ENCODE measurements at places on chromosomes 3 and 15.

DNA sequence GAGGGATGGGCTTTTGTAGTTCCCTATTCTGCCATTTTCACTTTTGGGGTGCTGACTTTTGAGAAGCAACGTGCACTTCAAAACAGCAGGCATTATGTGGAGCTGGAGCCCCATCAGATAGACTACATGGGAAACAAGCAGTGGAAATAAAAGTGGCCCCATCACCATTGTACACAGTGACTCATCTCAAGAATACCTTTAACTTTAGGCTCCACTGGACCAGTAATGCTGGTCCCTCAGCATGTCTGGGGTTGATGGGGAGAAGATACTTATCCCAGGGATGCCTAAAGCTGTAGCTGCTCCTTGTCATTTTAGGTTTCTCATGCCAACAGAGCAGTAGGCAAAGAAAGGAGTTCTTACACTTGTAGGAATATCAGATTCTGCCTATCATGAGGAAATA, 45.0 kb downstream of the LSM3 start:
- peak; percentile 11 for DNase-seq

GRCh38 chr3:4736284-4736861, 242.9 kb upstream of the BHLHE40 start:
- no peak for DNase-seq

DNA sequence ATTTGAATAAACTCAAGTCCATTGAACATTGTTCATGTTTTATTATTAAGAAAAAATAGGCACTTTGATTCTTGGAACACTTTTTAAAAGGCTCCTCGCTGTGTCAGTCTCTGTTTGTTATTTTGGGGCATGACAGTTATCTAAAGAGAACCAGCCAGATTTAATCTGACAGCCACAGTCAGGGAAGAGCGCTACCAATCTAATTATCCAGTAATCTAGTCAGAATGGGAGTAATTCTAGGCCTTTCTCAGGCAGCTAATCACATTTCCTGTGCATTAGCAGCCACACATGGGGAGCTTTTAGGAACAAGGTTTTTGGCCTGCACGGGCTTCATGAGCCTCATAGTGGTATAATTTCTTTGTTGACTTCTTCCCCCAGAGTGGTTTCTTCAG, 362.2 kb downstream of the RBMS3 start:
- no peak for DNase-seq

GRCh38 chr15:38620098-38620497, 55.5 kb upstream of the RASGRP1 start:
- no peak for DNase-seq

GRCh38 chr3:115922681-115923347, 299.5 kb downstream of the GAP43 start:
- peak; percentile 54 for DNase-seq

DNA sequence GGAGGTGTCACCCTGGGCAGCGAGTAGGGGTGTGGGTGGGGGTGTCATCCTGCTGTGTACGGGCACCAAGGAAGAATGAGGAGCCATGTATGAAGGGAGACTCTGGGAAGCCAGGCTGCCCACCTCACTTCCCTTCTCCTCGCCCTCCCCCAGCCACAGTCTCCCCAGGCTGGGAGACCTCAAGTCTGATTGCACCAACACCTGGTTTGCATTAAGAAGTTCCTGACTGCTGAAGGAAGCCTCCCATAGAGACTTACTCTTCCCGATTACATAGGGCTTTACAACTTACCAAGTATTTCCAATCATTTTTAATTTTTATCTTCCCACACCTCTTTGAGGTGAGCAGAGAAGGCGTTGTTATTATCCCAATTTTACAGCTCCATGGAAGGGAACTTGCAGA, 29.5 kb upstream of the SMAD3 start:
- no peak for DNase-seq

GRCh38 chr3:16692486-16693344, 87.5 kb upstream of the DAZL start:
- DNase-seq = no peak

- peak; percentile 51 for DNase-seq
Observed at GRCh38 chr3:159929171-159930141, 59.2 kb upstream of the IL12A start.

DNA sequence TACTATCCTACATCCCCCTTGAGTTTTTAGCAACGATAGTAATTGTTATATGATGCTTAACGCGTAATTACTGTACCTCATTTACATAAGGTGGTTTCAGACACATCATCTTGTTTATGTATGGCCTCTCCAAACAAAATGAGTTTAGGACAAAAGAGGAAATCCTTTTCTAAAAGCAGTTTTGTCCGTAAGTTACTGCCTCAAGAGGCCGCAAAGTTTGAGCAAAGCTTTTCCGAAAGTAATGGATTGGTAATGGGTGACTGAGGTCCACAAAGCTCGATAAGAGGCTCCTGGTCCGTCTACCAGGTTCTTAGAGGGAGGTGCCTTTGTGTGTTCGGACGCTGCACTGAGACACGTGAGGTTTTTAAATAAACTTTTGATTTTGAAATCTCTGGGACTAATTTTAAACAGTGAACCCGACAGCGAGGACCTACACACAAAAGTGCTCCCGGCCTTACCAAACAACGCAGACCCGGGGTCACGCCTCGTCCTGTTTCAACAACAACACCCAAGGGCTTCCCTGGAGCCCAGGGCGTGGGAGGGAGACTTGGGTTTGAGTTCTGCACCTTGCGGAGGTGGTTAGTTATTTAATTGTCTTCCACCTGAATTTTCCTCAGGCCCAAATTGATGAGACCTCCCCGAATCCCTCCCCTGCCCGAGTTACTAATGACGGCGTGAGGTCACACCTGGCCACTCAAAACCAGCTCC, 456 bp upstream of the C15orf61 start:
- no peak for DNase-seq

DNA sequence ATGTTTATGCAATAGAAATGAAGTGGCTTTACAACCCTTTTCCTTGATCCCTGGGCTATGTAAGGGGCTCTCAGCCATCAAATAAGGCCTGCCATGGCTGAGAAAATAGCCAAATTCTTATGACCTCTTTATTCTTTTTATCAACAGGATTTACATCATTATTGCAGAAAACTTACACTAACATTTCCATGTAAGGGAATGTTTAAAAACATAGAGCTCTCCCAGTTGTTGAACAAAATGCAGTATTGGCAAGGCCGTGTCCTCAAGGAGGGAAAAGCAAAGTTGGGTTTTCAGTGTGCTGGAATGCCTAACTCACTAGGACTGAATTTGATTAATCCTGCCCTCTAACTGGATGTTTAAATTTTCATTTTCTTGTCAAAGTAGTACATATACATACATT, 22.3 kb downstream of the NR2C2 start:
- no peak for DNase-seq

- DNase-seq = no peak
Observed at GRCh38 chr3:99315896-99316295, 322.5 kb upstream of the COL8A1 start.

DNA sequence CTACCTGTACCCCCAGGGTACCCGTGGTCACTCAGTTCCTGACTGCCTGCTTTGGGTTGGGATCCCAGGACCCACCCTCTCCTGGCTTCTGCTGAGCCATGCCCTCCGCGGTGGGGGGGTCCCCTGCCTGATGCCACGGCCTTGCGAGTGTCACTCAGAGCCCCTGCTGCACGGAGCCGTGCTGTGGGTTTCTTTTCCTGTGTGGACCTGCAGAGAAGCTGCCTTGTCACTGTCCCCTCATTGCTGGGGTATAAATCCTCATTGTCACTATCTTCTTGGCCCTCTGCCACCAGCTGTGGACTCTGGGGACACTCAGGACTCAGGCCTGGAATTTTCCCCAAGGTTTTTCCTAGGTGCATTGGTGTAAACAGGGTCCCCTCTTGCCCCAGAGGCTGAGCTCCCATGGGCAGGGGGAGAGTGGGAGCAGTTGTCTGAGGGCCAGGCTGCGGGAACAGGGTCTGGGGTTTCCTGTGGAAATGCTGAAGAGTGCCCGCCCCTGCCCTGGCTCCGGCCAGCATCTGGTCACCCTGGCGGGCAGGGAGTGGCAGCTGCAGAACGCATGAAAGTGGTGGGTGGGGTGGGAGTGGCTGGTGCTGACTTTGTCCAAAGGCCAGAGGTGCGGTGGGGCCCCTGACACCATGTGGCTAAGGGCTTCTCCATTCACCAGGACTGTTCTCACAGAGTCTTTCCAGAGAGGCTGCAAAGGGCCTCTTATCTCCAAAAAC, 191.7 kb downstream of the GOLGA6L6 start:
- no peak for DNase-seq

DNA sequence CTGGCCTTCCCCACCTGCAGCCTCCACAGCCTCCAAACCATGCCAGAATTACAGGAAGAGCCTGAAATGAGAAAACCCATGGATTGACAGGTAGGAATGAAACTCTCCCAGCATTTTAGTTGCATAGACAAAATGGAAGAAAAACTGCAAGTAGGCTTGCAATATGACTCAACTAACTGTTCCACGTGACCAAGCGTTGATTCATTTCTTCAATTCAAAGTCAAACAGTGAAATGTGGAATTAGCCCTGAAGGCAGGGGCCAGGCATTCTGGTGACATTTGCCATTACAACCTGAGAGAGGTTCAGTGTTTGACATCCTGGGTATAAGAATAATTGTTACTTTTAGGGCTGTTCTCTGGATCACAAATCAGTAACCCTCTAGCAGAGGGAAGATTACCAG, 676.5 kb upstream of the CFAP20DC start:
- no peak for DNase-seq

DNA sequence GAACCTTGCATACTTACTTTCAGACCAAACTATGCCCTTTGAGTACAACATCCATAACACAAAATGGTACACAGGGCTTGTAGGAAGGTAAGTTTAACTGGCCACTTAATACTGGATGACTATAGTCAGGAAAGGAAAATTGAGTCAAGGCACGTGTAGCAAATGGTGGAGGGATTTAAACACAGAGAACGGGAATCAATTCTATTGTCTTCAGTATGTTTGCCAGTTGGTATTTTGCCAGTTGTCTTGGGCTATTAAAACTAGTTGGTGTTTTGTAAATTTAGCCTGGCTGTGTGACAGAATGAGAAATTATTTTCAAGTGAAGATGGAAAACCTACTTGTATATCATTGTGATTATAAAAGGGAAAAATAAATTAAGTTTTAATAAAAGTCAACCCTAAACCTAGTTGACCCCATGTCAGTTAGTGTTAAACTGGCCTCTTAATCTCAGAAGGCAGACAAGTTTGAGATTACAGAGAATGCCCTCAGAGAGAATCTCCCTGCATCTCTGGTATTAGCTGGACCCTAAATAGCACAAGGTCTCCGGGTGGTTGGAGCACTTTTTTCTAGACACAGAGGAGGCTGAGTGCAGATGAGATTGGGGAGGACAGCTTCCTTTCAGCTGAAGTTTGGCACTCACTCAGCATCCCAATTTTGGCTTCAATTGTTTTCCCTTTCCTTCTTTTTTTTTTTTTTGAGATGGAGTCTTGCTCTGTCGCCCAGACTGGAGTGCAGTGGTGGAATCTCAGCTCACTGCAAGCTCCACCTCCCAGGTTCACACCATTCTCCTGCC, 91.2 kb downstream of the MB21D2 start:
- DNase-seq = peak; percentile 20

- DNase-seq = no peak
Observed at GRCh38 chr15:71568227-71568626, 242.1 kb upstream of the NR2E3 start.

DNA sequence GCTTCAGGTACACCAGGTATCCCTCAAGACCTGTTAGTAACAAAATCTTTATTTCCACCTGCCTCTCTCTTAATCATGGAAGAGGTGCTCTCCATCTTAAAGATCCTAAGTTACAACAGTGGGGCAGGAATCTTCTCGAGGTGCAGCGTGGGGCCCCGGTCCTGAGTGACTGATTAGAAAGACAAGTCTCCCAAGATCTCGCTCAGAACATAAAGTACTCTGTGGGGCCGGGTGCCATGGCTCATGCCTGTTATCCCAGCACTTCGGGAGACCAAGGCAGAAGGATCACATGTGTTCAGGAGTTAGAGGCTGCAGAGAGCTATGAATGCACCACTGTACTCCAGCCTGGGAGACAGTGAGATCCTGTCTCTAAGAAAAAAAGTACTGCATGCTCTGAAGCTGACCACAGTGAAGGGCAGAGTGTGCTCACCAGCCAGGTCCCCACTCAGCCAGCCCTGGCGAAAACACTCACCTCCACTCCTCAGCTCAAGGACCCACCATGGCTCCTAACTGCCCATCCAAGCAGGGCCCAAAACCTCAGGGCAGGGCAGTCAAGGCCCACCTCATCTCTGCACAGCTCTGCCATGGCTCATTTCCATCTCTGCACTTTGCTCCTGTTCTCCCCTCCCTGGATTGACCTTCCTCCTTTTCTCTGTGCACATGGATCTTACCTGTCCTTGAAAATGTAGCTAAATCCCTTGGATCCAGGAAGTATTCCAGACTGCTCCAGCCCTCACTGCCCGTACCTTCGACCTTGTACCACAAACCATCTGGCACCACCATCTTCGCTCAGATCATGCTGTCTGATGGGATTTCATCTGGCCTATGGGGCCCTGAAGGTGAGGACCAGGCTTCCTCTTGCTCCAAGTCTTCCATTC, 7.1 kb downstream of the SEMA7A start:
- no peak for DNase-seq

GRCh38 chr3:38454178-38454883, 641 bp downstream of the ACVR2B start:
- peak; percentile 49 for DNase-seq

GRCh38 chr15:85477730-85478129, 97.3 kb downstream of the AKAP13 start:
- no peak for DNase-seq

DNA sequence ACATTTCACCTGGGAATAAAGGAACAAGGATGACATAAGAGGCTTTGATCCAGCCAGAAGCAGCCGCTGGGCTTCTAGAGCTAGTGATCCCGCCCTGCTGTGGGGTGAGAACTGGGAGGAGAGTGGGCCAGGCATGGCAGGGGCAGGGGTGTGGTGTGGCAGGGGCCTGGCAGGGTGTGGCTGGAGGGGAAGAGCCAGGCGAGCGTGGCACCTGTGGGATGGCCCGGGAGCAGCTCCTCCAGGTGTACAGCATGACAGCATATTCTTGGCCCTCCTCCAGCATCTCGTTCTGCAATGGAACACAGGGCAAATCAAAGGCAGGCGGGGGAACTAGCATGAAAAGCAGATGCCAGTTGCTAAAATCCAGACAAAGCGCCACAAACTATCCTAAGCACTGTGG, 35.5 kb downstream of the CYFIP1 start:
- DNase-seq = peak; percentile 83

DNA sequence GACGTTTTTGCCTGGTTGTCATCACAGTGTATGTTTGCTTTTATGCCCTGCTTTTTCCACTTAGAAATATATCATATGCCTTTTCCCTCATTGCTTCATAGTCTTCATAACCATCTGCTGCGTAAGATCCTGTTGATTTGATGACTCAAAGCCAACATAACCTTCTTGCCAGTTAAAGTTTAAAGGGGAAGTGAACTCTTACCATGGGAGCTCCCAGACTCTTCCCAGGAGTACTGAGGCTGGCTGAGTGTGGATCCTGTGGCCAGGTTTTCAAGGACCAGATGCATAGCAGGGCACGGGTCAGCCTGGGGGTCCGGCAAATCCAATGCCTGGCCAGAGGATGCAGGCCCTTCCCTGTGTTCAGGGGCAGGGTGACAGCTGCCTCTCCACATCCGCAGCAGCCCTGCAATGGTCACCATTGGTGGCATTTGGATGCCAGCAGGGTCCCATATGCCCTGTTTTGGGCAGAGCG, 42.0 kb upstream of the SACM1L start:
- DNase-seq = peak; percentile 80

Measured in DMS53 (cell line).